ENCODE measurements at places on chromosomes 2 and 18.

DNA sequence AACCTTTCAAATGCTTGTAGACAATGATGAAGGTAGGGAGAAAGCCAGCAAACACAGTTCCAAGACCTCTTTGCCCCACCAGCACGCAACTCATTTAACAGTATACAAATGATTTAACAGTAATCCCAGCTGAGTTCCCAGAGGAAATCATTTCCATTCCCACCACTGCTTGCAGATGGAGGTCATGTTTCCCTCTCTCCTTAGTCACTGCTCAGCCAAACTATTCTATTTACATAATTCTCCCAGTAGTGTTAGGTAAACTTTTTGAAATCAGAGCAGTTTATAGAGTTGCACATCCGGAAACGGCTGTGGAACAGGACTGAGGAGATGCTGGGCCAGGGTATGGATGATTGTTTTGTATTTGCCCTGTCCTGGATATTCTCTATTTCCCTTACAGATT lies 328.5 kb downstream of the FIGN start:
- no peak for DNase-seq

GRCh38 chr2:202355993-202356505 lies 20.1 kb upstream of the BMPR2 start:
- DNase-seq, result no peak

DNA sequence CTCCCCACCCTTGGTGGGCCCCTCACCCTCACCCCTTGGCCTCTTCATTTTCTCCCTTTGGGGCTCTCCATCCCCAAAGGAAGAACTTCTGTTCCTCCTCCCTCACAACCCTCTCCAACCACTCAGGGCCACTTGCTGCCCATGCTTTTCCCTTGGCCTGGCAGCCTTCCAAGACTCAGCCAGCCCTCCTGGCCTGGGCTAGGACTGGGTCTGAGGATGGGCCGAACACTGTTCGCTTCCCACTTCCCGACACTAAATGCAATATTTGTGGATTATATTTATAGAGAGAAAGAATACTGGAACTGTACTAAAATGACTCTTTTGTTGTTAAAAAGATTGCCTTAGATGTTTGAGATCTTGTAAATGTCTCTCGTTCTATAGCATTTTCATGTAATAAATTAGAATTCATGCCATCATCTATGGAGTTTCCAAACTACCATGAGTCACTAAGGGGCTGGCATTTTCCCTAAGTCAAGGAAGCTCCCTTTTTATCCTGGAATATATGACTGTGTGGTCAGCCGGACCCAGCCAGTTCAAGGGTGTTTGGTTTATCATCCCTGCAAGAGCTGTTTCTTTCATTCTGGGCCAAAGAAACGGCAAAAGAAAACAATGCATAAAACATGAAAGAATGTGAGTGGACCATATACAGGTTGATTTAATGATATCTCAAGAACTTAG lies 3.8 kb downstream of the CXCR2 start:
- no peak for DNase-seq

- DNase-seq, result peak; percentile 94
Observed at GRCh38 chr2:231464576-231465540, 574 bp upstream of the NCL start.

GRCh38 chr2:147311058-147311430 lies 533.8 kb upstream of the ACVR2A start:
- DNase-seq, result no peak

DNA sequence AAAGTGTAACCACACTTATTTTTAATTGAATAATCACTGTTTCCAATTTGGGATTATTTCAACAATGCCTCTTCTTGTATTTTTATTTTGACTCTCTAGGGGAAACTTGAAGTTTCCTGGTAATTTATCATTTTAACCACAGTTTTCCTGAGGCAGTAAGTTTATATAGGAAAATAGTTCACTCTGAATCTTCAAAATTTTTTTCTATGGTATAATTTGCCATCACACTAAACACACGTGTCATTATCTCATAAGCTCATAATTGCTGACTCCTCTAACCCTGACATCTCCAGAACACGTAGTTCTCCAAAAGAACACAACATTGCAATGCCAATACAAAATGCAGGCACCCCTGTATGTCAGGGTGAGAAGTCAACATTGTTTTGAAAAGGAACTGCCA lies 102.2 kb upstream of the FZD7 start:
- DNase-seq, result no peak

DNA sequence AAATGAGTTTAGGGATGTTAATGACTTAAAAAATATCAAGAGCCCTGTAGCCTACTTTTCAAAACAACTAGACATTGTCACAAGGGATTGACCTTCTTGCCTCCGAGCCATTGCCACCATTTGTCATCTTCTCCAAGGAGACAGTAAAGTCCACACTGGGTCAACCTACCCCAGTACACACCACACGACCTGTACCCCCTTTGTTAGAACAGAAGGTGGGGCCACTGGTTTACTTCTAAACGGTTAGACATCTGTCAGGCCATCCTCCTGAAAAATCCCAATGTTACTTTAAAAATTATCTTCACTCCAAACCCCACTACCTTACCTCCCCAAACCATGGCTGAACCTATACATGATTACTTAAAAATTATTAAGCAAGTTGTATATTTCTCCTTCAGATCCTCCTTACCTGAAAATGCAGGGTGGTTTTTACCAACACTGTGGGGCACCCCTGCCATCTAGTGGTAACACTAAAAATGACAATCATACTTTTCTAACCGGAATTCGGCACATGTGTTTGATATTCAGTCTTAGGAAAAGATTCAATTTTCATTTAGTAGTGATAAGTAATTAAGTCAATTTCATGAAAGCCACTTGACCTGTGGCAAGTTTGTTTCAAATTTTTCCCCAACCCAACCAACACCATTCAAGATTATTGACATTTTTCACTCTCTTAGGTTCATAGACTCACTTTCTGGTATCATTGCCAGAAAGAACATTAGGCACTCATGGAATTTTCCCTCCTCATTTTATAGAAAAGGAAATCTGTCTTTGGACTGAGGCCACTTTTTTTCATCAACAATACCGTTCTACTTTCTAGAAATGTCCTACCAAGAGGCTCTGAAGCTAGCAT lies 265.3 kb upstream of the PKDCC start:
- DNase-seq, result no peak
